CD4-positive, alpha-beta T cell (primary cell): ENCODE measurements at places on chromosomes 3 and 15.

DNA sequence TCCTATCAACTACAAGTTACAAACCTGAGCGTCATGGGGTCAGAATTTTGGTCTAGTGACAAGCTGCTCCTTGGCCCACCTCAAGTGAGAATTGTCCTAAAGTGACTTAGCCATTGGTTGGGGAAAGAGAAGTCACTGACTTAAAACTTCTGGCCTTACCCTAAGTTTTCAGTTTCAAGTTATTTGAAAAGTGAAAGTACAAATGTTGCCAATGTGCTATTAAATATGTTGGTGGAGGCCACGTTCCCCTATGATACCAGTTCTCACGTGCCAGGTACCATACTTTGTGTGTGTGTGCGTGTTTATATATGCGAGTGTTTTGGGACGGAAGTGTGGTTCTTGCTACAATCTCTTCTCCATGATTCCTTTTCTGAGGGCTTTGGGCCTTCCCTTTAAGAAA lies 22.6 kb upstream of the RASGRP1 start:
- DNase-seq: no peak

GRCh38 chr3:41115069-41115468 lies 84.2 kb upstream of the CTNNB1 start:
- DNase-seq: no peak

DNA sequence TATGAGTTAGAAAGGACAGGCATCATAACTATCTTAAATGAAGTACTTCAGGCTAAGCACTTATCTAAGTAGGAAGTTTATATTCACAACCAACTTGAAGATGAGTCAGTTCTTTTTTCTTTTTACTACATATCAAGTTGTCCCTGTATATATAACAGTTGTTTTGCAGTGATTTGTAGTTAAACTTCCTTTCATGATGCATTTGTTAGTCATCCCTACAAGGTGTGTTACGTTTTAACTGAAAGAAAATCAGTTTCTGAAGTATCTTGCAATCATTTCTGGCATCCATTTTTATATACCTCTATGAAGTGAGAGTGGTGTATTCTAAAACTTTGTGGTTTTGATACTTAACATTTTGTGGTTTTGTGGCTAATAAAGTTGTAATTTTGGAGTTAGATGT lies 46.1 kb downstream of the ZFAND6 start:
- DNase-seq: no peak

DNA sequence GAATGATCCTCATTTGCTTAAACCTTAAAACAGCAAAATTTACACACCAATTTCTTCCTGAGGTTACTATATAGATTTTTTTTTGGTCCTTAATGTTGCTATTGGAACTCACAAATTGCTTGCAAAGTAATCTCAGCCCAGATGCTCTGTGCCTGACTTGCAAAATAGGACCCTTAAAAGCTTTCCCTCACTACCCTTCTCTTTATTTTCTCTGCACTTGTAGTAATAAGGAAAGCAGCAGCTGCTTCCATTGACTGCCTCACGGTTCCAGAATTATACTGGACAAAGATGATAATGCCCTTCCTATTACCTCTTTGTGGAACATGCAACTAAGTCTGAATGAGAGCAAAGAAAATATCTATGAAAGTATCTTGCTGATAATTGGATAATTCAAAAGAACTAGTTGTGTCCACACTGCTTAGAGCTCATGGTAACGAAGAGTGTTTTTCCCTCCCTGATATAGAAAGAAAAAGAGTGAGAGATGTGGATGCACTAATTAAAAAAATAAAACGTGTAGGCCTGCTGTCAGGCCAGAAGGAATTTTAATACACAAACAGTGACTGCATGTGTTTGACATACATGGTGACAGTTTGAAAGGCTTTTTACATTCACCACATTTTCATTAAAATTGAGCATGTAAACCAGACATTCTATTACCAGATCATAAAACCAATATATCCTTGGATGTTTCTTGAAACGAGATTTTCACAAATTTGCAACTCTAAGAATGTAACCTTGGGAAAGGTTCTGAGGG lies 783.1 kb downstream of the GBE1 start:
- DNase-seq: no peak

- DNase-seq: no peak
Measured at GRCh38 chr15:59165726-59166125, 40.9 kb upstream of the LDHAL6B start.

GRCh38 chr3:72505539-72506405 lies 342.5 kb downstream of the SHQ1 start:
- DNase-seq: no peak

DNA sequence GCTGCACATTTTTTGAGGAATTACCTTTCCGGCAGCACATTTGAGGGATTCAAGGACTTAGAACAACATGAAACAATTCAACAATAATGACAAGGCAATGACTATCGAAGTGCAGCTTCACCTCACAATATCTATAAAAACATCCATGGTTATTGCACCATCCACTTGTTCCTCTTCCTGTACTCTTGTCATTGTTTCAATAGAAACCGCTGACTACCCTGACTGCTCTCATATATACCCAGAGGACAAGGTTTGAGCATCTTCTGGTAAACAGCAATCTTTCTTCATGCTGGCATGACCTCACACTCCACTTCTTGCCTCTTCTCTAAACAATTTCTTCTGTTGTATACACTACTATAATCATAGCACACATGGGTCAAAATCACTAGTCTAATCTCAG lies 864.9 kb downstream of the FHIT start:
- no peak for DNase-seq

DNA sequence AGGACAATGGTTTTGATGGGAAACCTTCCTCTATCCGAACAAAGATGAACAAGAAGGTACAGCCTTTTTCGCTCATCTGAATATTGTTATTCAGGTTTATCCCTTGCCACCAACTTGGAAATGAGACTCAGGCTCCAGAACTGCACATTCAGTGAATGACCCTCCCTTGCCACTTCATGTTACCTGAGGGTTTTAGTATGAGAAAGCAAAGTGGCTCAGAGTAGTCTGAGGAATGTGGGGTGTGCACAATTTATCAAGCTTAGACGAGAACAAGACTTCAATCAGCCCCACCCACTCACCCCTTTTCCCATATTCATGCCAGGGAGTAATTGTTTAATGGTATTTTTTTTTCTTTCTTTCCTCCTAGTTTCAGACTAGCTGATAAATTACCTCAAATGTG lies 265.3 kb upstream of the POU1F1 start:
- no peak for DNase-seq

DNA sequence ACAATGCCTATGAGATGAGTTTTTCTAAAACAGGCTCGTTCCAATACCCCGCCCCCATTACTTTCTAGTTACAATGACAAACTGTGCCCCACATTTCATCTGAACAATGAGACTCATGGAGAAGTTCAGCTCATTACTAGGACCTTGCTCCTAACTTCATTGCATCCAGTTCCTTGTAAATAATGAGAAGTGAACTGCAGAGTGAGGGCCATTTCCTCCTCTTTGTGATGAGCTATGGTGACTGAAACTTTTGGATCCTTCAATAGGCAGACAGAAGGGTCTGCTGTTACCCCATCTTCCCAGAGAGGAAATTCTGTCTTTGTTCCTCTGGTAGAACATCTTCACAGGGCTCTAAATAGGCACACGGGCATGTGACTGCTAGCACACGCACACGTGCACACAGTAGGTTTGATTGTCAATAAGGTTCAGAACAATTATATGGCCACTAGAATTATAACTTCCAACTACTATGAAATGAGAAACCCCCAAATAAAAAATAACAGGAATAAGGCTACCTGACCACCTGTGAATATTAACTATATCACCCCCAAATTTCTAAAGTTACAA lies 51.8 kb downstream of the SERP1 start:
- DNase-seq: no peak

- DNase-seq: no peak
Measured at GRCh38 chr15:49306551-49306950, 116.5 kb upstream of the FGF7 start.

GRCh38 chr15:38093931-38094330 lies 158.7 kb upstream of the SPRED1 start:
- DNase-seq: no peak

- DNase-seq: no peak
Measured at GRCh38 chr15:22863356-22863755, 24.9 kb downstream of the NIPA2 start.

DNA sequence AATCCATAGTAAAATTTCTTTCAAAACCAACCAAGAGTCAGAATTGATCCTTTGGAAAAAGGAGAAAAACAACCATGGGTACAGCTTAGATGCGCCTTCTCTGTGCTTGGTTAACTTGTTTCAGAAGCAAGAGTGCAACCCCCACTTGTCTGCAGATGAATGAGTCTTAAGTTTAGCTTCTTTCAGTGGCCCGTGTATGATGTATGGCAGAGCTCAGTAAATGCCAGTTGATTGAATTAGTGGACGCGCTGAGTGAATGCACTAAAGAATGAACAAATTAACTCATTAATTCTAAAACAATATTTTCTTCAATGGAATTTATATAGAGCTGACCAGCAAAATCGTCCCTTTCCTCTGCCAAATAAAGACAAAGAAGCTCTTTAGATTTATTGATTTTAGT lies 67.0 kb upstream of the ARHGEF3 start:
- DNase-seq: no peak

DNA sequence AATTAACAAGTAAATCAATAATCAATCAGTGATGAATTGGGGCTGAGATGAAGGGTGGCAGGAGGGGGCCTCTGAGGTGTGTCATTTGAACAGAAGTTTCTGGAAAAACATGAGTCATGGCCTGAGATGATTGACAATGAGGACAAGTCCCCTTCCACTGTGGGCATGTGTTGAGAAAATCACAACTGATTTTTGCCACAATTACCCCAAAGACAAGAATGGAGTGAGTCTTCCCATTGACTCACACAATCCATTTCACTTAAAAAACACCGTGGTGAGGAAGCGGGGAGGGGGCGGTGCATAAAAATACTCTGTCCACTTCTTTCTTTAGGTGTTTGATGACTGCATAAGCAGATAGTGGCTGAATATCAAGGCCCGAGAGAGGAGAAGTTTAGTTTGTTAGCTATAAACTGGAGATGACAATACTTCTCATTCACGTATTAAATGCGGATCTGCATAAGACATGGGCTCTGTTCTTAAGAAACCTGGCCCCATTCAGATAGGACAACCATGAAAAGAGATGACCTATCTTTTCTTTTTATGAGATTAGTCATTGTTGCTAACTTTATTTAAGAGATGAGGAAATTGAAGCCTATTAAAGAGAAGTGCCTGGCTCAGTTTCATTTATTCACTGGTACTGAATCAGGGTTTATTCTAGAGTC lies 34.7 kb downstream of the SHC4 start:
- DNase-seq: no peak
